Kidney epithelial cell (primary cell): ENCODE measurements at places on chromosomes 2 and 18. TPM values are rescaled to one million over a fixed set of nuclear protein-coding genes. Genes with fewer than 3 reads are reported as not detected.

Gene UGT1A7
- not detected in 2 replicates for total RNA-seq

Gene MC5R
- total RNA-seq = not detected in 2 replicates

Gene MAP2
- 53.3 and 58.1 TPM in 2 replicates for total RNA-seq

Gene POTEI
- total RNA-seq = not detected in 2 replicates

Gene FSIP2
- 0.75 and 0.96 TPM in 2 replicates for total RNA-seq

Gene UGT1A6
- total RNA-seq = 0.13 and 0.27 TPM in 2 replicates

Gene SIX3
- not detected in 2 replicates for total RNA-seq

Gene CABYR
- total RNA-seq = 5.1 and 5.5 TPM in 2 replicates

Gene C1QL2
- total RNA-seq = not detected in 2 replicates

Gene DNAJC27
- total RNA-seq = 3.6 and 4.9 TPM in 2 replicates

Gene LDLRAD4
- total RNA-seq = 5.8 and 10.1 TPM in 2 replicates

Gene LYPD6B
- 1.2 and 5.3 TPM in 2 replicates for total RNA-seq

Gene AQP12B
- total RNA-seq = not detected in 2 replicates

Gene OSBPL6
- 3.6 and 3.8 TPM in 2 replicates for total RNA-seq

Gene LOXHD1
- 0.08 and 0.14 TPM in 2 replicates for total RNA-seq

Gene RFX8
- total RNA-seq = 0.25 and 3.3 TPM in 2 replicates

Gene TCF23
- total RNA-seq = not detected in 2 replicates

Gene MOGAT1
- total RNA-seq = not detected in 2 replicates

Gene TMEFF2
- not detected in 2 replicates for total RNA-seq

Gene DIPK1C
- not detected in 2 replicates for total RNA-seq
